Stomach (tissue), 19 donors: ENCODE measurements at places on chromosomes 12 and 14. TPM values are rescaled to one million over a fixed set of nuclear protein-coding genes. Genes with fewer than 3 reads are reported as not detected.

- no peak overlapping the region for H3K27ac ChIP-seq
- H3K36me3 ChIP-seq: no peaks in the 10 kb centered on the region
- H3K27me3 ChIP-seq: peaks cover 6% of the 10 kb centered on the region
- peaks cover 4% of the 10 kb centered on the region for H3K4me1 ChIP-seq
- no peak overlapping the region for H3K4me3 ChIP-seq
Measured at GRCh38 chr14:69554500-69554899, 20.2 kb downstream of the CCDC177 start.

GRCh38 chr12:13849456-13849855 lies 131.9 kb downstream of the GRIN2B start:
- no peak overlapping the region for H3K4me3 ChIP-seq
- no peaks in the 10 kb centered on the region for H3K27me3 ChIP-seq

GRCh38 chr14:103721334-103722120 lies 5.9 kb downstream of the ZFYVE21 start:
- H3K4me3 ChIP-seq: no peak overlapping the region
- H3K36me3 ChIP-seq: peaks cover 3% of the 10 kb centered on the region
- H3K27ac ChIP-seq: no peak overlapping the region

- no peaks in the 10 kb centered on the region for H3K27me3 ChIP-seq
- H3K36me3 ChIP-seq: no peaks in the 10 kb centered on the region
- peaks cover 13% of the 10 kb centered on the region for H3K4me1 ChIP-seq
- H3K27ac ChIP-seq: peak overlapping the region; percentile 79
- H3K4me3 ChIP-seq: peak overlapping the region; percentile 83
- DNase-seq: peak; percentile 68
Measured at GRCh38 chr14:102516531-102517391, 7.2 kb upstream of the ANKRD9 start.

GRCh38 chr12:54428050-54429013 lies 9.3 kb upstream of the ITGA5 start:
- no peak for DNase-seq
- no peaks in the 10 kb centered on the region for H3K36me3 ChIP-seq
- H3K27me3 ChIP-seq: peaks cover 20% of the 10 kb centered on the region
- peaks cover 8% of the 10 kb centered on the region for H3K4me1 ChIP-seq
- H3K4me3 ChIP-seq: no peak overlapping the region

DNA sequence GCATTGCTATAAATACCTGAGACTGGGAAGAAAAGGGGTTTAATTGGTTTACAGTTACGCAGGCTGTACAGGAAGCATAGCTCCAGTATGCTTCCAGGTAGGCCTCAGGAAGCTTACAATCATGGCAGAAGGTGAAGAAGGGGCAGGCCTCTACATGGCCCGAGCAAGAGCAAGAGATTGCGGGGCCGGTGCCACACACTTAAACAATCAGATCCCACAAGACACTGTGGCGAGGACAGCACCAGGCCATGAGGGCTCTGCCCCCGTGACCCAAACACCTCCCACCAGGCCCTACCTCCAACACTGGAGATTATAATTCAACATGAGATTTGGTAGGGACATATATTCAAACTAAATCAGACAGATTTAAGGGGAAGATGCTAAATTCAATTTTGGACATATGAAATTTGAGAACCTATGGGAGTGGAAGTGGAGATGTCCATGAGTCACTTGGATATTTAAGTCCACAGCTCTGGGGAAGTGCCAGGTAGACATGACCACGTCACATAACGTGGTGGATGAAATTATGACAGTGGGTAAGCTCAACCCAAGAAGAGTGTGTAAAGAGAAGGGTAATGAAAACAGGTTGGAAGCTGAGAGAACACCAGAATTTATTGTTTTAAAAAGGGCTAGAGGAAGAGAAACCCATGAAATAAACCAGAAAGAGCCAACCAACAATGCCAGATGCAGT lies 1.5 kb upstream of the LTA4H start:
- H3K27ac ChIP-seq: no peak overlapping the region
- no peaks in the 10 kb centered on the region for H3K27me3 ChIP-seq
- H3K36me3 ChIP-seq: no peaks in the 10 kb centered on the region
- H3K4me3 ChIP-seq: no peak overlapping the region
- H3K4me1 ChIP-seq: peaks cover 28% of the 10 kb centered on the region

GRCh38 chr12:107477947-107478610 lies 207.5 kb upstream of the PWP1 start:
- no peak for DNase-seq
- H3K4me1 ChIP-seq: no peaks in the 10 kb centered on the region
- H3K4me3 ChIP-seq: no peak overlapping the region
- H3K36me3 ChIP-seq: no peaks in the 10 kb centered on the region
- H3K27ac ChIP-seq: no peak overlapping the region

DNA sequence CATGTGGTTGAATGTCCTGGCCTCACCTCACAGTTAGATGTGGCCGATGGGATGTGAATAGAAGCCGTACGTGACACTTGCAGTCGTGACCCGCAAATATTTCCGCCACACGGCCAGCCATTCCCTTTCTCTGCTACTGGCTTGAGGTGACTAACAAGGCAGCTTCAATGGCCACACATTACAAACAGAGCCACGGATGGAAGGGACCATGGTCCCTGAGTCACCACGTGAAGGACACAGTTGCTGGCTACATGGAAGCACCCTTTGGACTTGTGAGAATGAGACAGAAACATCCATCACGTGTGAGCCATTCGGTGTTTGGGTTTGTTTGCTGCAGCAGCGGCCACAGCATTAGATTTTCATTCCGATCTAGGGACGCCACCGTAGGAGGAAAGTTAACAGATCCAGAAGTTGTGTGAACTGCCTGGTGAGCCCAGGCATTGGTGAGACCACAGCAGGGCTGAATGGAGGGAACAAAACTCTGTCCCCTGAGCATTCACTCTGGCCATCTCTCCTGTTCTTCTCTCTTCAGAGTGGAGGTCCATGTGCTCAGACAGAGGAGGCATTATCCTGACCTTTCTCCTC lies 33.5 kb upstream of the ADGRD1 start:
- H3K36me3 ChIP-seq: no peaks in the 10 kb centered on the region
- H3K27me3 ChIP-seq: peaks cover 12% of the 10 kb centered on the region
- H3K27ac ChIP-seq: peak overlapping the region; percentile 18
- H3K4me3 ChIP-seq: no peak overlapping the region

- no peaks in the 10 kb centered on the region for H3K4me1 ChIP-seq
- no peak overlapping the region for H3K27ac ChIP-seq
- peak; percentile 37 for DNase-seq
- H3K27me3 ChIP-seq: no peaks in the 10 kb centered on the region
Measured at GRCh38 chr12:117671734-117672133, 297.1 kb downstream of the KSR2 start.

DNA sequence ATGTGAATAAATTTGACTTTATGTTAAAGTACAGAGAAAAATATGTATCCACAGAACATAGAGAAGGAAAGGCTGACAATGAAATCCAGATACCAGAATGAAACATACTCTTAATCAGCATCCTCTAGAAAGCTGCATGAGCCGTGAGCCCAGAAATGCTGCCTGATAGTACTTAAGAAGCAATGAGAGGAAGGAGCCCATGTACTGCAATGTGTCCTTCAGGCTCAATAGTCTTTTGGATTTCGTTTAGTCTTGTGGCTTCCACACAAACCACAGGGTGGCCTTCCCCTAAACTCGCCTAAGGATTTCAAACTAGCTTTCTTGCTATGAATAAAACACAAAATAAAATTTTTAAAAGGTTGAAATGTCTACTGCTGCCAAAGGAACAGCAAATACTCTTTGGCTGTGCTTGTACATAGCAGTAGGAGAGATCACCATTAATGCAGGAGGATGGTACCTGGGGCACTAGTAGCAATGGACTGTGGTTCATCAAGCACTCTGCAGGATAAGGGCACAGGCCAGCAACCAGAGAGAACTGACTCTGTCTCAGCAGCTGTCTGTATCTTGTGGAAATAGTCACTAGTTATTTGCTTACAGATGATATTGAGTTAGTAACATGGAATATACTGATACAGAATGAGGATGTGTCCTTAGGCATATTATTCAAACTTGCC lies 988.3 kb upstream of the LRFN5 start:
- DNase-seq: no peak
- no peaks in the 10 kb centered on the region for H3K36me3 ChIP-seq
- H3K27ac ChIP-seq: no peak overlapping the region
- no peaks in the 10 kb centered on the region for H3K27me3 ChIP-seq
- H3K4me3 ChIP-seq: no peak overlapping the region
- no peaks in the 10 kb centered on the region for H3K4me1 ChIP-seq

- peak; percentile 91 for DNase-seq
- peaks cover 44% of the 10 kb centered on the region for H3K27me3 ChIP-seq
- no peaks in the 10 kb centered on the region for H3K36me3 ChIP-seq
- H3K27ac ChIP-seq: peak overlapping the region; percentile 38
- H3K4me1 ChIP-seq: peaks cover 48% of the 10 kb centered on the region
Measured at GRCh38 chr14:85528080-85528896, 1.7 kb upstream of the FLRT2 start.

GRCh38 chr14:57029620-57030253 lies 219.5 kb upstream of the OTX2 start:
- H3K27ac ChIP-seq: no peak overlapping the region
- H3K4me1 ChIP-seq: no peaks in the 10 kb centered on the region
- no peaks in the 10 kb centered on the region for H3K36me3 ChIP-seq
- H3K4me3 ChIP-seq: no peak overlapping the region
- no peaks in the 10 kb centered on the region for H3K27me3 ChIP-seq
- no peak for DNase-seq

GRCh38 chr12:130636370-130636769 lies 79.7 kb downstream of the RIMBP2 start:
- H3K27ac ChIP-seq: no peak overlapping the region
- no peaks in the 10 kb centered on the region for H3K4me1 ChIP-seq
- H3K4me3 ChIP-seq: no peak overlapping the region
- no peaks in the 10 kb centered on the region for H3K36me3 ChIP-seq
- peaks cover 36% of the 10 kb centered on the region for H3K27me3 ChIP-seq
- no peak for DNase-seq

GRCh38 chr12:132277374-132277941 lies 51.9 kb downstream of the GALNT9 start:
- peaks cover 38% of the 10 kb centered on the region for H3K4me1 ChIP-seq
- H3K36me3 ChIP-seq: no peaks in the 10 kb centered on the region
- DNase-seq: no peak
- no peaks in the 10 kb centered on the region for H3K27me3 ChIP-seq

GRCh38 chr14:100441271-100441947 lies 118.3 kb downstream of the SLC25A47 start:
- H3K4me3 ChIP-seq: no peak overlapping the region
- no peaks in the 10 kb centered on the region for H3K36me3 ChIP-seq
- no peak overlapping the region for H3K27ac ChIP-seq

GRCh38 chr14:94823556-94824341 lies 53.8 kb upstream of the GSC start:
- DNase-seq: no peak
- H3K4me1 ChIP-seq: no peaks in the 10 kb centered on the region
- H3K27ac ChIP-seq: no peak overlapping the region
- H3K27me3 ChIP-seq: no peaks in the 10 kb centered on the region
- H3K4me3 ChIP-seq: no peak overlapping the region

GRCh38 chr12:48937170-48937569 lies 11.9 kb upstream of the FKBP11 start:
- no peaks in the 10 kb centered on the region for H3K27me3 ChIP-seq
- no peak overlapping the region for H3K27ac ChIP-seq
- peaks cover 94% of the 10 kb centered on the region for H3K36me3 ChIP-seq
- DNase-seq: no peak
- H3K4me3 ChIP-seq: no peak overlapping the region

GRCh38 chr14:73825551-73826188 lies 26.0 kb upstream of the PTGR2 start:
- DNase-seq: peak; percentile 97
- H3K27ac ChIP-seq: no peak overlapping the region
- no peaks in the 10 kb centered on the region for H3K36me3 ChIP-seq
- H3K4me1 ChIP-seq: peaks cover 9% of the 10 kb centered on the region

DNA sequence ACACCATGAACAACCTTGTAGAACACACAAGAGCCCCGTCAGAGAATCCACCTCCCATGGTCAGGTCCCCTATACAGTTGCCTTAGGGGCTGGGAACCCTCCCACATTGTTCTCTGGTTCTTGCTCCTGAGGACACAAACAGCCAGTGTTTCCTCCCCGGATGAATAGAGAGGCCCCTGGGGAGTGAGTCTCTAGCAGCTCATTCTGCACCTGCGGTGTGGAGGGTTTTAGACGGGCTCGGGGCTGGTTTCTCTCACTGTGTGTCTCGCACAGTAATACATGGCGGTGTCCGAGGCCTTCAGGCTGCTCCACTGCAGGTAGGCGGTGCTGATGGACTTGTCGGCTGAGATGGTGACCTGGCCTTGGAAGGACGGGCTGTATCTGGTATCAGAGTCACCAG lies 1052.1 kb downstream of the TMEM121 start:
- H3K36me3 ChIP-seq: no peaks in the 10 kb centered on the region
- DNase-seq: no peak
- no peak overlapping the region for H3K4me3 ChIP-seq
- no peak overlapping the region for H3K27ac ChIP-seq
- H3K4me1 ChIP-seq: no peaks in the 10 kb centered on the region

DNA sequence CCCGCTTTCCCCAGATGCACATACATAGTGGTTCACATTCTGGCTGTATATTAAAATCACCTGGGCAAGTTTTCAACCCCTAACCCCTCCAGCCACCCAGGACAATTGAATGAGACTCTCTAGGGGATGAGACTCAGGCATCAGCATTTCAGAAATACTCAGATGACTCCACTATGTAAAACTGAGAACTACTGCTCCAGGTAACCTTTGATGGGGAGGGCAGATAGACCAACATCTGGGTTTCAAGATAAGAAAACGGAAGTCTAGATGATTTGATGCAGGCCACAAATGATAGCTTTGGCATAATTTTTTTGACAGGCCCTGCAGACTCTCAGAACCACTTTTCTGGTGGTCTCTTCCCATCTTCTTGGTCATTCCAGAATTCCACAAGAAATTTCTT lies 341.1 kb downstream of the EMP1 start:
- no peaks in the 10 kb centered on the region for H3K27me3 ChIP-seq
- no peak overlapping the region for H3K4me3 ChIP-seq
- H3K27ac ChIP-seq: no peak overlapping the region

DNA sequence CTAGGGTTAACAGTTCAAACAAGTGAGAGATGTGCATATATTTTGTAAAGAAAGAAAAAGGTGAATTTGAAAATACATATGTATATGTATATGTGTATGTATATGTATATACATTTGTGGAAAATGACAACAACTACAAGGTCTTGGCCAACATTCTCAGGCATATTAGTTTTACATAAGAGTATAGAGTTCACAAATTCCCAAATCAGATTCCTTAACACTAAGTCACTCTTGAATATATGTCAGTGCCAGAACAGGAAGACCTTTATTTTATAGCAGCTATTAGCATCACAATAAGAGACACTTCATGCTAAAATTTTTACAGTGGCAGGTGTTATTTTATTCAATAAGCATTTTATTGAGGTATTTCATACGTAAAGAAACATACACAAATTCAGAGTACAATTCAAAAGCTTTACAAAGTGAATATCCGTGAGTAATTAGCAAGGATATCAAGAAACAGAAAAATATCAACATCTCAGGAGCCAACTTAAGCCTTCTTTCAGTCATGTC lies 179.7 kb downstream of the SLC6A15 start:
- no peaks in the 10 kb centered on the region for H3K27me3 ChIP-seq
- no peaks in the 10 kb centered on the region for H3K36me3 ChIP-seq

Gene ITPK1
- total RNA-seq: 23.3 TPM

Gene CLMN
- 30.1 TPM for total RNA-seq

Gene SINHCAF
- total RNA-seq: 93.5 TPM

Gene NRIP2
- 0.92 TPM for total RNA-seq

Gene SERPINA10
- not detected for total RNA-seq

Gene IL26
- total RNA-seq: not detected

Gene GDF3
- total RNA-seq: not detected
